ENCODE measurements at places on chromosomes 16 and 17.

DNA sequence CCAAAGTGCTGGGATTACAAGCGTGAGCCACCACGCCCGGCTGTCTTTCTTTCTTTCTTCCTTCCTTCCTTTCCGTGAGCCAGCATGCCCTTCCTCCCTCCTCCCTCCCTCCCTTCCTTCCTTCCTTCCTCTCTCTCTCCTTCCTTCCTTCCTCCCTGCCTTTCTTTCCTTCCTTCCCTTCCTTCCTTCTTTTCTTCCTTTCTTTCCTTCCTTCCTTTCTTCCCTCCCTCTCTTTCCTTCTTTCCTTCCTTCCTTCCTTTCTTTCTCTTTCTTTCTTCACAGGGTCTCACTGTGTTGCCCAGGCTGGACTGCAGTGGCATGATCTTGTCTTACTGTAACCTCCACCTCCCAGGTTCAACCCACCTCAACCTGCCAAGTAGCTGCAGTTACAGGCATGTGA, 50.7 kb upstream of the PLCG2 start:
- no peak for DNase-seq

- DNase-seq, result no peak
Observed at GRCh38 chr16:48317614-48318315, 67.4 kb downstream of the SIAH1 start.

DNA sequence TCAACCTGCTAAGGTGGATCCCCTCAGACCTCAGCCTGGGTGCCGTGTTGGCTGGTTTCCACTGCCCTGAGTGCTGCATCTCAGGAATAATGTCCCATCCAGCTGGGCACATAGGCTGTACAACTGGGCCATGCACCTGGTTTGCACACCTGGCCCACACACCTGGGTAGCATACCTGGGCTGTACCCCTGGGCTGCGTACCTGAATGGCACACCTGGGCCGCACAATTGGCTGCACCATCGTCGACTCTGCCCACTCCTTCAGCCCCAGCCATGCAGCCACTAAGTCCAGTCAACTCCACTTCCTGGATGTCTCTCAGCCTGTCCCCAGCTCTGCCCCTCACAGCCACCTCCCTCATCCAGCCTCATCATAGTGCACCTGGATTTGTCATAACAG, 7.9 kb downstream of the SLC5A10 start:
- no peak for DNase-seq

DNA sequence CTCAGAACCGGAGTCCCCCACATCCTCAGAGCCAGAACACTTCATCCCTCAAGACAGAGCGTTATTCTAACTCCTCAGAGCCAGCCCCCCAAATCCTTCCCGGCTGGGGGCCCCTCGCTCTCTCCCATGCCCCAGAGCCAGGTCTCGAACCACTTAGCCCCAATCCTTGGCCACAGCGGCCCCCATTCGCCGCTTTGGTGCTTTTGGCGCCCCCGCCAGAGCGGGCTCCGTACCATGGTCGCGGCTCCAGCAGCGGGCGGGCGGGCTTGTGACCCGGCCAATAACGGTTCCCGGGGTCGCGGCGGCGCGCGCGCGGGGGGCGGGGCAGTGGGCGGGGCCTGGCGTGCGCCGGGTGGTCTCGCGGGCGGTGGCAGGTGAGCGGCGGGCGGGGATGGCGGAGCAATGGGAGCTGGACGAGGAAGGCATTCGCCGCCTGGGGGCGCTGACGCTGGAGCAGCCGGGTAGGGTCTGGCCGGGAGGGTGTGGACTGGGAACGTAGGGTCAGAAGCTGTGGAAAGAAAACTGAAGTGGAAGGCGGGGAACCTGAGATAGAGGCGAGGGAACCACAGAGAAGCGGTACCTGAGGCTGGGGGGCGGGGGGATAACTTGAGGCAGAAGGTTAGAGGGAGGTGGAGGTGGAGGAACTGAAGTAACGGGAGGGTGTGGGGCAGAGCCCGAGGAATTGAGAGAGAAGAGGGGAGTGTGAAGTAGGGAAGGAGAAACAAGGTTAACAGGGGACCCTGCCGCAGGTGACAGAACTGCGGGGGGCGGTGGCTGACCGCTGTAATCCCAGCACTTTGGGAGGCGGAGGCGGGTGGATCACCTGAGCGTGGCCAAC, at the start of the genes KCTD19 and LRRC36:
TSS of gene KCTD19 (minus strand) at position 270 of the 838 bp plus-strand sequence. CDS start at position 236, 34 bp downstream.
TSS of gene LRRC36 (plus strand) at position 344 of the 838 bp plus-strand sequence. CDS start at position 392, 48 bp downstream.
- DNase-seq, result peak; percentile 42

DNA sequence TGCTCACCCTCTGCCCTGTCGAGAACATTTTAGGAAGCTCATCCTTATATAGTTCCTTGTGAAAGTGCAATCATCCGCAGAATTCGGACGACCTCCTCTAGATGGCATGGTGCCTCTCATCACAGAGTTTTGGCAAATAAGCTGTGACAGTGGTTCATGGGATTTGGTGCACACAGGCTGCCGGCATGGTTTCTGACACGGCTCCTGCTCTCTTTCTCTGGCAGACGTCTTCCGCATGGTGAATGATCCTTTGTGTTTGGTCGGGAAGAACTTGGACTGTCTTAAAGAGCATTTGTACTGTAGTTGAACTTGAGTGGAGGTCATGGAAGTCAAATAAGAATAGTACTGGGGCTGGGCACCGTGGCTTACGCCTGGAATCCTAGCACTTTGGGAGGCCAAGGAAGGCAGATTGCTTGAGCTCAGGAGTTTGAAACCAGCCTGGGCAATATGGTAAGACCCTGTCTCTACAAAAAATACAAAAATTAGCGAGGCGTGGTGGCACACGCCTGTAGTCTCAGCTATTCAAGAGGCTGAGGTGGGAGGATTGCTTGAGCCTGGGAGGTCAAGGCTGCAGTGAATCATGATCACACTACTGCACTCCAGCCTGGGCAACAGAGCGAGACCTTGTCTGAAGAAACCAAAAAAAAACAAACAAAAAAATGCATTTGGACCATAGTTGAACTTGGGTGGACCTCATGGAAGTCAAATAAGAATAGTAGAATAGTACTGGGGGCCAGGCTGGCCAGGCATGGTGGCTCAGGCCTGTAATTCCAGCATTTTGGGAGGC, 34.7 kb upstream of the NAT9 start:
- DNase-seq, result no peak

DNA sequence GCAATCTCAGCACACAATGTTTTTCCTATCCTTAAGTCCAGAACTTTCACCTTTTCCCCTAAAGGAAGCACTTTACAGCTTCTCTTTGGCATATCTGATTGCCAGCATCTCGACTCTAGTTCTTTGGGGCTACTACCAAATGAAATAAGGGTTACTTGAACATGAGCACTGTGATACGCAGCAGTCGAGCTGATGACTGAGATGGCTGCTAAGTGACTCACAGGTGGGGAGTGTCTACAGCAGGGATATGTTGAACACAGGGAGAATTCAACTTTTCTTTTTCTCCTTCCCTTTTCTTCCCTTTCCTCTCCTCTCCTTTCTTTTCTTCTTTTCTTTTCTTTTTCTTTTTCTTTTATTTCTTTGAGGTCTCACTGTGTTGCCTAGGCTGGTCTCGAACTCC, 334.8 kb downstream of the MAF start:
- no peak for DNase-seq

GRCh38 chr16:67286441-67287235, 7.3 kb downstream of the PLEKHG4 start:
- DNase-seq, result no peak

DNA sequence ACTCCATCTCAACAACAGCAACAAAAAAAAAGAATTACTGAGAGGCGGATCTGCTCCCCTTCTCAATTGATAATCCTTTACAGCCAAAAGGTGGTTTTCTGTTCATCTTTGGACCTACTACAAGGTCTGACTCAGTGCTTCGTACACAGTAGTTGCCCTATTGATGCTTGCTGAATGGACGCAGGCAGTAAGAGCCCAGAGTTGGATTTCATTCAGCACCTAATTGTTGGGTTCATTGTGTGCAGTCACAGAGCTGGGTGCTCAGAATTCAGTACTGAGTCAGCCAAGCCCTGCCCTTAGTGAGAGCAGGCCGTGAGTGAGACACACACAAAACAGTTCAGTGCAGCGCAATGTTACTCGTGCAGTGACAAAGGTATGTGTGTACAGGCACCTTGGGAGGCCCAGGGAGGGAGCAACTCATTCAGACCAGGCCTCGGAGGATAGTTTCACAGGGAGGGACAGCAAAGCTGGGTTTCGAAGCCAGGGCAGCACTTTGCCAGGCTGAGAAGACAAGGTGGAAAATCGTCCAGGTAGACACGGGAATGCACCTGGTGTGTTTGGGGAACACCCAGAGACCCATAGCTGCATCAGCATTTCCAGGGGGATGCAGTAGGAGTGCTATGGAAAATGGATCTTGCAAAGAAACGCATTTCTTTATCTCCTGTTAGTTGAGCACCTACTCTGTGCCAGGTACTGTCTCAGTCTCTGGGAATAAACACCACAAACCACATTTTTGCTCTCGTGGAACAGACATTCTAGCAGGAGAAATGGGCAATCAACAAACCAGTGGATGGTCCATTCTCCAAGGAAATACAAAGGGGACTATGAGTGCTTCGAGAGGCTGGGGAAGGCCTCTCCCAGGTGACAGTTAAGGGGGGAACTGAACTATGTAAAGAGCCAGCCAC, 18.1 kb upstream of the KRT17 start:
- DNase-seq, result no peak

DNA sequence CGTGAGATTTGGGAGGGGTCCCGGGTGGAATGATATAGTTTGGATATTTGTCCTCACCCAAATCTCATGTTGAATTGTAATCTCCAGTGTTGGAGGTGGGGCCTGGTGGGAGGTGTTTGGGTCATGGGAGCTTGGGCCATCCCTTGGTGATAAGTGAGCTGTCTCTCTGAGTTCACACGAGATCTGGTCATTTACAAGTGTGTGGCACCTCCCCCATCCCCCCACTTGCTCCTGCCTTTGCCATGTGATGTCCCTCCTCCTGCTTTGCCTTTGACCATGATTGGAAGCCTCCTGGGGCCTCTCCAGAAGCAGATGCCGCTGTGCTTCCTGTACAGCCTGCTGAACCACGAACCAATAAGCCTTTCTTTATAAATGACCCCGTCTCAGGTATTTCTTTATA, 21.3 kb upstream of the BAIAP2 start:
- no peak for DNase-seq

GRCh38 chr17:16339959-16340358, 13.3 kb downstream of the CENPV start:
- no peak for DNase-seq

DNA sequence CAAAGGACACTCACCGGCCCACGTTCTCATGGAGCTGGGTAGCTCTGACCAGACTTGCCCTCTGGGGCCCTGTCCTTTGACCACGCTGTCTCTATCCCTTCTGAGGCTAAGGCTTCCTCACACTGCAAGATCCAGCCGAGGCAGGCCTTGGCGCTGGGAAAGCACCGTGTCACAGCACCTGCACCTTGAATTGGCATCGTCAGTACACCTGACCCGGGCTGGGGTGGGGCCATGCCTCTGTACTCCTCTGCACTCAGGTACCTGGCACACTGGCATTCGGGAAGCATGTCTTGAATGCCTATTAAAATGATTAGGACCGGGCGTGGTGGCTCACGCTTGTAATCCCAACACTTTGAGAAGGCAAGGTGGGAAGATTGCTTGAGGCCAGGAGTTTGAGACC, 6.0 kb downstream of the TBC1D24 start:
- DNase-seq, result no peak

GRCh38 chr16:30628628-30629540, 18.7 kb upstream of the ZNF689 start:
- DNase-seq, result peak; percentile 75

GRCh38 chr17:63350364-63350763, 95.7 kb downstream of the CYB561 start:
- DNase-seq, result no peak

DNA sequence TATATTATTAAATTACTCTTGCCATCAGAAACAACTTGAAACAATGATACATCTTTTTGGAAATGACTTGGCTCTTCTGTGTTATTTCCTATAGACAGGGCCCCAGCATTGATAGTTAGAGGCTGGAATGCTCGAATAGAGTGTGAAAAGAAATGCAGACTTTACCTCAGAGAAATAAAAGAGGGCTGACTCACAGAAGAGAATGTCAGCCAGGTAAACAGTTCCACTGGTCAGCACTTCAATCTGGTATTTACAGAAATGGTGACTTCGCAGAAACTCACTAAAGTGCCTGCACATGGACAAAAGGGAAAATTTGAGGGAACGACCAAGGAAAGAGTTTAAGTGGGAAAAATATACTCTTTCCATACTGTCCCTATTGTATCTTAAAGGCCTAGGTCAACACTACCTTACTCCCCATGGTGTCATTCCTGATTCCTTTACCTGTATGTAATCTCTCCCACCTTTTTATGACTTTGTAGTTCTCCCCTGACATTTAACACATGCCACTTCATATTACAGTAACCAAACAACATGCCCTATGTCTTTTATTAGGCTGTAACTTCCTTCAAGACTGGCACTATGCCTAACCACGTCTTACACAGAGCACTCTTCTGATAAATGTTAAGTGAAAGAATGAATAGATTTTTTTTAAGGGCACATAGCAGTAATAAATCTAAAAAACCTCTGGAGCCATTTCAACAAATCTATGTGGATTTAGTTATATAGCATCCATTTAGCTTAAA, 36.7 kb downstream of the AKAP10 start:
- DNase-seq, result no peak

DNA sequence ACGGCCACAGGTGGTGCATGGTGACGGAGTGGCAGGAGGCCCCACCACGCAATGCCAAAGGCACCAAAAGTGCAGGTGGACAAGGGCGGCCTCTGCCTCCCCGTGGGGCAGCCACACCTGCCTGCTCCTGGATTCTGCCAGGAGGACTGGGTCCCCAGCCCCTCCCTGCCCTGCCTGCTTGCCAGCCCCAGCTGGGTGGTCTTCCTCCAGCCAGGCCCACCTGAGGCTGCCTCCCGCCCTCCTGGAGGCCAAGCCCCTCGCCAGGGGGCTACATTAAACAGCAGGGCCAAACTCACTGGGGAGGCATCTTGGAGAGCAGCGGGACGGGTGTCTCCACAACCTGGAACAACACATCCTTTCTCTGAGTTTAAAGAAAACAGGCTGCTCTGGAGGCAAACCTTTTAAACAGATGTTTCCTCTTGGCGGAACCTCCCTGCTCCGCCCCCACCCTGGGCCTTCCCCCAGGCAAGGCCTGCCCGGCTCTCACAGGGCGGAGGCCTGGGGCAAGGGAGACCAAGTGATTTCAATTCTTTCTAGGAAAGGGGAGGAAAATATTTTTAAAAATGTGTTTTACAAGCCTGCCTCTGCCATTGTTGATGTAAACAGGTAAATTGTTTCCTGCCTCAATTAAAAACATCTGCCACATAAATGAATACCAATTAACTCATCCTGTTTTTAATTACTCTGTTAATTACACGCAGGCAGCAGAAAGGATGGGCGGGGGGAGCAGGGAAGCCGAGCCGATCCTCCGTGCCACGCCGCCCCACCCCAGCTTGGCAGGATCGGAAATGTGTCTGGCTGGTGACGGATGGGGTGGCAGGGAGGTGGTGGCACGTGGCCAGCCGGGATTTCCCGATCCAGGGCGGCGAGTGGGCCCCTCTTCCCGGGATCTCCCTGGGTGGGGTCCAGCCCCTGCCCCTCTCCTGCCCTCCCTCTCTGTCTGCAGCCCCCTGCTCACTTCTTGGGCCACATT, 54.4 kb upstream of the PABPN1L start:
- DNase-seq, result no peak

- peak; percentile 97 for DNase-seq
Observed at GRCh38 chr16:27203507-27204311, at the start of gene KDM8. Gene KDM8 (plus strand): TSS chr16:27203526. CDS start chr16:27210124, 6,598 bp downstream.
